ENCODE measurements at places on chromosomes 13 and 19.

DNA sequence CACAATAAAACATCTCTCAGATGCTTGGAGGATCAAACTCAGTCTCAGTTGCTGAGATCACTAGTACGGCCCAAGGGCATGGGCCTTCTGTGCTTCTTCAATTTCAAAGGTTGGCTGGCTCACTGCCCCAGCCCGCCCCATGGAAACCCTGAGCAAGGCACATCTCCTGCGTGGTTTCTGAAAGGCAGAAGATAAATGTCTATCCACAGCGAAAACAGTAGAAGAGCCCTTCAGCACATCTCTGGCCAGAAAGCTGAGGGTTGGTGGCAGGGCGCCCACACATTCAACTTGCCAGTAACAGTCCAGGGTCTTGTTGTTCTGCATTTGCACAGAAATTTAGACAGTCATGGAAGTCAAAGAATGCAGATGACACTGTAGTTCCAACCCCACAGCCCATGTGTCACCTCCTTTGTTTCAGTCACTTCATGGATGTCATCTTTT is 24.0 kb upstream of the KATNAL1 start:
- DNase-seq = no peak

DNA sequence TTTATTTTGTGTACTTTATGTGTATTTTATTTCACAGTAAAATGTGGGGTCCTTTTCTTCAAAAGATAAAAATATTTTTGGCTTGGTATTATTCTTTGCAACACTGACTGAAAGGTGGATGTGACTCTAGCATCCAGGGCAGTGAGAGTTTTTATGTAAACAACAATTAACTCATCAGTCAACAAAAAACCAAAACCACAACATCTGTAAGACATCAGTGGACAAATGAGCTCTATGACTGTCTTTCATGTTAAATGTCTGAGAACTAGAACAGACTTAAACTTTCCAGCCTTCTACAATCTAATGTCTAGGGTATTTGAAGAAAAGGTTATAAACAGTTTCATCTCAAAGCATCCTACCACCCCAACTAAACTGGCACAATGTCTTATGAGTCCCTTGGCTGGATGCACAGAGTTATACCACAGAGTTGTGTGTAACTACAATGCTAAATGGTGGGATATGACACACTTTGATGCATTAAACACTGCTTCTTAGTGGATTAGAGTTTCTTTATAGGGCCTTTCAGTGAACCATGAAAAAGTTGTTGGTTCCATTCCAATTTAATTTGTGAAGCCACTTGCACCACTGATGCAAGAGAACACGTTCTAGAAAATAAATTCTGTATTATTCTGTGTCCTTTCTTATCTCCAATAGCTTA is 544.2 kb upstream of the KLF12 start:
- DNase-seq = no peak

- no peak for DNase-seq
Observed at GRCh38 chr19:13212759-13213330, 62.6 kb downstream of the IER2 start.

DNA sequence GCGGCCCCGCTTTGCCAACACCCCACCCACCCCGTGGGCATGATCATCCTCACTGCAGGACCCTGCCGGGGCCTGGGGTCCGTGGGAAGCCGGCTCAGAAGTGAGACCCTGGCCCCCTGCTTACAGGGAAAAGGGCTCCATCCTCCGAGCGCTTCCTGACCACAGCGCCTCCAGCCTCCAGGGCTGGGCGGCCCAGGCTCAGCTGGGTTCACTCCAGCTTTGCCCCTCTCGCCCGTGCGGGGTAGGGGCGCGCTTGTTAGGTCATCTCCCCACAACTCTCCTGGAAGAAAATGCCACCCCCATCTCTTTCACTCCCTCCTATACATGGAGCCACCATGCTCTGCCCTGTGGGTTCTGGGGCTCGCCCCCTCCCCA is 6.6 kb upstream of the C1QTNF9B start:
- DNase-seq = no peak

- no peak for DNase-seq
Observed at GRCh38 chr19:11434703-11435056, 241 bp downstream of the ODAD3 start.

GRCh38 chr19:17226002-17226933 is at the start of gene OCEL1:
Gene OCEL1 (plus strand): TSS chr19:17226226. CDS start chr19:17226248, 22 bp downstream.
- DNase-seq = peak; percentile 83
